ENCODE measurements at places on chromosomes 11 and 22.

DNA sequence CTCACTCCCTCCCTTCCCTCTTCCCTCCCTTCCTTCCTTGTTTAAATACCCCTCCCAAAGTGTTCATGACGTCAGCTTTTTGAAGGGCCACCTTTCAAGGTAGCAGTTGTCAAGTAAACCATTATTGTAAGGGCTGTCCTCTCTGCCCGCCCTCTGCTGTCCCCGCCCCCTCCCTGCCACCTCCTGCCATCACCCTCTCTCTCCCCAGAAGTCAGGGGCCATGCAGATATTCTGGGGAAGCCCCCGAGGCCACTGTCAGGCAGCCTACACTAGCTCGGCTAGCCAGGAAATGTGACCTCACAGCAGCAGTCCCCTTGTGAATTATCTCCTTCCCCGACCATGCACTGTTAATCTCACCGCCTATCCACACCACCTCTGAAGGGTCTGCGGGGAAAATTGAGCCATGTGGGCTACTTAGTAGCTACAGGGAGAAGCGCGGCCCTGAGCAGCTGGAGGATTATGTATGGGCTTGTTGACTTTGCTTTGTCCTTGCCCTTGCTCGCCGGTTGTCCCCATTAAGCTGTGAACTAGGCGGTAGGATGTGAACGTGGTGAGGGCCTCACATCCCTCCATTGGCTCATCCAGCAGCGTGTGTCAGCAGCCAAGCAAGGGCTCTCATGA lies 42.1 kb upstream of the ATXN10 start:
- DNase-seq = no peak

DNA sequence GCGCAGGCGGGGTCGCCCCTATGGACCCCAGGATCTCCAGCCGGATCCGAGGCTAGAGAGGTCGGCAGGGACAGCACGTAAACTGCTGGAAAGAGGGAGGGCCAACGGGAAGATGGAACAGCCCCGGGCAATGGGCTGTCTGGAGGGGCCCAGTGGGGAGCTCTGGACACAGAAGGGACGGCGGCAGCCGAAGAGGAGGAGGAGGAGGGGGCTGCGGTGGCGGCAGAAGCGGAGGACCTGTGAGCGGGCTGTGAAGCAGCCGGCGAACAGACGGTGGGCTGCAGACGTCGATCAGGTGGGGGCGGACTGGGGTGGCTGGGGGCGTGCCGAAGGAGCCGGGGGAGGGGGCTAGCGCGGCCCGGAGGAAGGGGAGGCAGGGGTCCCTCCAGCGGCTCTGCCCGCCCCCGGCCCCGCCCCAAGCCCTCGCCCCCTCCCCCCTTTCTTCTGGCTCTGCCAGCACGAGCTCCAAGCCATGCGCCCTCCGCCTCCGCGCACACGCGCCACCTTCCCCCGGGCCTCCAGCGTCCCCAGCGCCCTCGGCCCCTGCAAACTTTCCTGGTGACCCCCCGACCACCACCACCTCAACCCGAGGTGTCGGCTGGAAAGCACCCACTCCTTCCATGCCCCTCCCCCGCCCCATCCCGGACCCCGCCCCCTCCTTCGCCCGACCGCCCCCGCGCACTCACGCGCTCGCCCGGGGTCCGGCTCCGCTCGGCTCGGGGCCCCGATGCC lies 432 bp downstream of the TNKS1BP1 start:
- DNase-seq = no peak

- DNase-seq = peak; percentile 69
Measured at GRCh38 chr11:2419638-2420501, 19.3 kb downstream of the TSSC4 start.

- no peak for DNase-seq
Measured at GRCh38 chr22:44133161-44133560, 47.6 kb upstream of the PARVG start.

DNA sequence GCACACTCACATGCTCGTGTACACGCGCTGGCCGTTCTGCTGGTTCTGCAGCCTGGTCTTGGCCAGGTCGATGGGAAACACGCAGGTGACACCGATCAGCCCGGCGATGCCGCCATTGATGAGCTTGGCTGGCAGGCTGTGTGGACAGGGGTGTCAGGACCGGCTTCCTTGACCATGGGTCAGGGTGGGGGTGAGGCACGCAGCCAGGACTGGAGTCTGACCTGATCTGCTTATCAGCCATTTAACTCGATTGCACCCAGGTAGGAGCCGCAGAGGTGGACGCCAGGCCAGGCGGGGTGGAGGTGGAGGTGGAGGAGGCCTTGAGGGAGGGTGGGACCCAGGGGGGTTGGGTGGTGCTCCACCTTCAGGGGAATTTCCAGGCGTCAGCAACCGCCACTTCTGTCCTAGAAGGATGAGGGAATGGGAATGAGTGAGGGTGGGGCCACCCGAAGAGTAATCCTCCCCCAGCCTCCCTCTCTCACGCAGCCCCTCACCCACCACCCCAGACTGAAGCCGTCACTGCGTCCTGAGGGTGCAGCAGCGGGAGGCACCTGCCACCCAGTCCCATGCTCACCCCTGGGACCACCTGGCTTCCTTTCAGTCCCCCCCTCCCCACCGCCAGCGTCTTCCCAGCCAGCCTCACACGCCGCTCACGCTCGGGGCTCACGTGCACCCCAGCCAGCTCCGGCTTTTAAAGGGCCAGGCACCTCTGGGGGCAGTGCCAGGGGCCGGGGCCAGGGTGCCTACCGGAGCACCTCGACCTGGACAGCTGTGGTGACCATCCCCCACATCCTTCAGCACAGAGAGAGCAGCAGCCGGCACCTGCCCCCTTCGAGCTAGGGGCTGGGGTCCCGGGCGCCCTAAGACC lies 3.1 kb downstream of the SLC25A22 start:
- no peak for DNase-seq

GRCh38 chr11:69648679-69649575 lies 8.0 kb downstream of the CCND1 start:
- no peak for DNase-seq

DNA sequence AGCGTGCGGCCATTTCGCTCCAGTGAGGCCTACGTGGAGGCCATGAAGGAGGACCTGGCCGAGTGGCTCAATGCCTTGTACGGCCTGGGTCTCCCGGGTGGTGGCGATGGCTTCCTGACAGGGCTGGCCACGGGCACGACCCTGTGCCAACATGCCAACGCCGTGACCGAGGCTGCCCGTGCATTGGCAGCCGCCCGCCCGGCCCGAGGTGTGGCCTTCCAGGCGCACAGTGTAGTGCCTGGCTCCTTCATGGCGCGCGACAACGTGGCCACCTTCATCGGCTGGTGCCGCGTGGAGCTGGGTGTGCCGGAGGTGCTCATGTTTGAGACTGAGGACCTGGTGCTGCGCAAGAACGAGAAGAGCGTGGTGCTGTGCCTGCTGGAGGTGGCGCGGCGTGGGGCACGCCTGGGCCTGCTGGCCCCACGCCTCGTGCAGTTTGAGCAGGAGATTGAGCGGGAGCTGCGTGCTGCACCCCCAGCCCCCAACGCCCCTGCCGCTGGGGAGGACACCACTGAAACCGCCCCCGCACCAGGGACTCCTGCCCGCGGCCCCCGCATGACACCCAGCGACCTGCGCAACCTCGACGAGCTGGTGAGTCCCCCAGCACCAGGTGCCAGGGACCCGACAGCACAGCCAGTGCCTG lies 1.8 kb downstream of the GAS2L1 start:
- DNase-seq = no peak

DNA sequence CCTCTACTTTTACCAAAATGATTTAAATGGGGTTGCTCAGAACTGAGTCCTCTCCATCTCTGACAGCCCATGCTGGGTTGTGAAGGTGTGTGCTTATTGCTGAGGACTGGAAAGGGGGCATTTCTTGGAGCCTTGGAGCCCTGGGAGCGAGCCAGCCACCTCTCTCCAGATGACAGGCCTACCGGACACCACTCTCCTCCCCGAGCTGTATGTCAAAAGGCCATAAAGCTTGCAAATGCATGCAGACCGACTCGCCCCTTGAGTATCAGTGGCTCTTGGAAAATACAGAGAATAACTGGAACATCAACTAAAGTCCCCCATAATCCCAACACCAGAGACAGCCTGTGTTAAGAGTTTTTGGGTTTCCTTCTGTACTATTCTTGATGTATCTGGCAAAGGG lies 67.9 kb upstream of the PITPNB start:
- DNase-seq = no peak

GRCh38 chr22:17920145-17920605 lies 104.2 kb downstream of the MICAL3 start:
- DNase-seq = no peak

- DNase-seq = no peak
Measured at GRCh38 chr22:37263966-37264887, 18.1 kb upstream of the CYTH4 start.

DNA sequence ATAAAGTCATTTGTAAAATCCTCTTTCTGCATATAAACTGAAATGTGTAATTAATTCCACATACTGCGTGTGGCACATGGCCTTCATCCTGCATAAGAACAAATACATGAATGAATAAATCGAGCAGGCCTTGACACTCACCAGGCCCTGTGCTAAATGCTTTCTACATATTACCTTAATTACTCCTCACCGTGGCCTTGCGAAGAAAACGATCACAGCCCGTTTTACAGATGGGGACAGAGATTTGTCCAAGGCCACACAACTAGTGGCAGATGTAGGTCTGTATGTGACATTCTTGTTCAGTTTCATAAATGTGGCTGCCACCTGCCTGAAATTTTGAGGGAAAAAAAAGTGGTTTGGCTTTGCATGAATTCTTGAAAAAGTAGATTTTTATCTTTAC lies 5.8 kb upstream of the CCND1 start:
- DNase-seq = no peak

- no peak for DNase-seq
Measured at GRCh38 chr11:128565881-128566280, 21.5 kb downstream of the ETS1 start.

- DNase-seq = no peak
Measured at GRCh38 chr22:47195156-47195483, 432.7 kb downstream of the TBC1D22A start.

GRCh38 chr11:8329847-8330361 lies 66.2 kb upstream of the LMO1 start:
- no peak for DNase-seq

DNA sequence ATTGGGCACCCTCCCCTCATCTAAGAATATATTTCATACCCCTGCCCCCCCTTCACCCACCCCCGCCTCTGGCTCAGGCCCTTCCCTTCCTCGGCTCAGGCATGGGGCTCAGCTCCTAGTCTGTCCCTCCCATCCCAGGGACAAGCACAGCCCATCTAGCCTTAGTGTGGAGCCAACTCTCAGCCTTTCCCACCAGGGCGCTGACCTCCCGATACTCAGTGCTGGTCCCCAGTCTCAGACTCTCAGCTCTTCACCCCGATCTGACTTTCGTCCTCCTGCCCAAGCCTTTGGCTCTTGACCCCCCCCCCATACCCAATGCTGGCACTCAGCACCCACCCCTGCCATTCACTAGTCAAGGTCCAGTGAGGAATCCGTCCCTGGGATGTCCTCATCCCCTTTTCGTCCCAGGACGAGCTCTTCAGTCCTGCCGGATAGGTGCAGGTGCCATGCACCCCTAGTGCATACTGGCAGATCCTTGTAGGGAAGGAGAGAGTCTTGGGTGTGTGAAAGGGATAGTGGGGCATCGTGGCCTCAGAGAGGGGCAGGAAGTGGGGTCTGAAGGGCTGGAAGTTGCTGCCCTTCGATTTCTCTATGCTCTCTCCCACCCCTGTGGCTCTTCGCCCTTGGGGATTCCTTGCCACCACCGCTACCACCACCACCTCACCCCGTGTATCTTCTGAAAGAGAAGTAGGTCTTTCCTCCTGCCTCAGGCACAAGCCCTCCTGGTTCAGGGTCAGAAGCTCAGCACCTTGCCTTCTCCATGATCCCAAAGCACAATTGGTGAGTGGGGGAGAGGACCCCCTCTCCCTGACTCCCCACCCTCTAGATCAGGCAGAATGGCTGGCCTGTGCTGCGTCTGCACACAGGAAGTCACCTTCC lies 2.4 kb downstream of the TPBGL start:
- no peak for DNase-seq

GRCh38 chr22:22159384-22159783 lies 85.2 kb upstream of the VPREB1 start:
- no peak for DNase-seq

GRCh38 chr22:46581538-46582244 lies 38.5 kb upstream of the GRAMD4 start:
- no peak for DNase-seq

DNA sequence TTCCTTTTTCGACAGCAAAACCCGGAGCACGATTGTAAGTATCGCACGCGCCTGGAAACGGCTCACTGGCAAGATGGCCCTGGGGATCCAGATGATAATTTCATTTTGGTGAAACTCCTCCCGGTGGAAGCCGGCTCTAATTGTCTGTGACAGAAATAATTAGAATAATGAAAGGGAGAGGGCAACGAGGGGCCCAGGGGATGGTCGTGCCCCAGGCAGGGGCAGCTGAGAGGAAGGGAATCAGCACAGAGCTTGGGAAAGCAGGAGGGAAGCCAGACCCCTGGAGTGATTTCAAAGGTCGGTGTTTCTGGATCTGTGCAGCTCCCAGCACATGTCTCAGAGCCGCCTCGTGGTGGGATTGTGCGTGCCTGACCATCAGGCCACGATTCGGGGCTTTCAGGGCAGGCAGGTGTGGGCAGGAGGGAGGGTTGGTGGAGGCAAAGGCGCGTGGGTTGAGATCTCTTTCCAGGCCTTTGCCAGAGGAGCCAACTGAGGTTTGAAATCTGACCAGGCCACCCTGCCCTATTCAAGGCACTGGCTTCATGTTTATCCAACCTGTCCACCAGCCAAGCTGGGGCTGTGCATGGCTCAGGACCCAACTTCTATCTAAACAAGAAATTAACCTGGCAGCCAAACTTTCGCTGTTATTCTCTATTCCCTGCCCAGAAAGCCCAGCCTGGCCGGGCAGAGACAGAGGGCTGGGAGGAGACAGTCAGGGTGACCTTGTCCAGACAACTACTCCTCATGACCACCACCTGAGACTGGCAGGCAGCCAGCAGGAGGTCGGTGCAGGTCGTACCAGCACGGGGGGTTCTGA lies 27.8 kb downstream of the ANO1 start:
- DNase-seq = no peak
